Stimulated activated CD4-positive, alpha-beta T cell treated with anti-CD3 and anti-CD28 coated beads, Interleukin-15, amount 100 ng/mL, for 48 hours (primary cell): ENCODE measurements at places on chromosomes 4 and X.

- no peak for DNase-seq
These were observed 414.9 kb downstream of the CENPC start for GRCh38 chr4:67130411-67130810.

DNA sequence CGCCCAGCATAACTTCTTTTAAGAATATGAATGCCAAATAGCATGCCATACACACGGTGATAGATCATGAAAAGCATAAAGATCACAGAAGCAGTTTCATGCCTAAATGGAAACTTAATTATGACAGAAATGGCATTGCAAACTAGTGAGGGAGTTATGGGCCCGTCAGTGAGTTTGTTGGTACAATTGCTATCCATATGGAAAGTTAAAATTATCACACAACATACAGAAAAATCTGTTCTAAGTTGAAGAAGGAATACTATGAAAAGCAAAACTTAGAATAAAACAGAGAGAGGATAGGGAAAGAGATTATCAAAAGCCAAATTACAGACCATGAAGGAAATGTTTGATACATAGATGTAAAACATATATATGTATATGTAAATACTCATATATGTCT lies 30.2 kb upstream of the RAP1GDS1 start:
- DNase-seq, result no peak

GRCh38 chrX:82087699-82088098 lies 885.8 kb downstream of the SH3BGRL start:
- no peak for DNase-seq

DNA sequence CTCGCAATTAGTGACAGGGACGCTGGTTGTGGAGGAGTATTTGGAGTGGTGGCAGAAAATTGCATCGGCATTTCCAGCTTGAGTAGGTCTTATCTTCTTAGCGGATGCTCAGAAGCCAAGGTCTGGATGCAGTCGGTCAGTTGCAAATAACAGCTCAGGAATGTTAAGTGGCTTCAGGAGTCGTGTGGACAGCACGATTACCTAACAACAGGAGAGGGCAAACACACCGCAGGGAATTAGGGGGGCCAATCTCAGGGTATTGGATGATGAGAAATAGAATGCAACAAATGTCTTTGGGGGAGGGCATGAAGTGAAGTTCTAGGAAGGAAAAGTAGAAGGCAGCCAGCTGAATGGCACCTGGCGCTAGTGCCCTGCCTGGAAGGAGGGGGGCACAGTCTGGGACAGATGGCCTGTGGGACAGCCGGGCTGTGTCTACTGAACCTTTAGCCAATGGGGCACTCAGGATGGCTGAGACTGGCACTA lies 11.8 kb downstream of the RASL11B start:
- no peak for DNase-seq

DNA sequence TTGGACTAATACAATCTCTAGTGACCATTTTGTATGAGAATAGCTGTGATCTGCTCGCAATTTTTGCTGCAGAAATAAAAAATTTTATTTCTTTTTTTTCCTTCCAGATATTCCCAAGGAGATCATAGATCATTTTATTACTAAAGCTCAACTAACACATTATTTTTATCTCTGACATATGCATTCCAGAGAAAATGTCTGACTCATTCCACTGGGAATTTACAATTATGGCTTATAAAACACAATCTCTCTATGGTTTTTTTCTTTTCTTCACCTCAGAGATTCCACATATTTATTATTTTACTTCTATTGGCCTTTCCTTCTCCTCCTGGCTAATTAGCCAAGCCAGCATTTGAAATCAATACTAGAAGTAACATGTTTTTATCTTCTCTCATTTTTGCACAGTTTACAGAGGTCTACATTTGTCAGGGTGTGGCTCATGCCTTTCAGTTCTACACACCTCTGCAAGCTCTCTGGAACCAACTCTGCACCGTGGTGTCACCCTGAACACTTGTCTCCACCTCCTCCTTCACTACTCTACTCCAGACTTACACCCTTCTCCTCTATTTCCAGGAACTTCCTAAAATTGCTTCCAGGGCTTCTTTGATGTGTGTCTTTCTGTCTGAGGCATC lies 59.8 kb upstream of the GPM6A start:
- DNase-seq, result no peak

GRCh38 chrX:47614618-47615017 lies 5.0 kb downstream of the SYN1 start:
- DNase-seq, result no peak

DNA sequence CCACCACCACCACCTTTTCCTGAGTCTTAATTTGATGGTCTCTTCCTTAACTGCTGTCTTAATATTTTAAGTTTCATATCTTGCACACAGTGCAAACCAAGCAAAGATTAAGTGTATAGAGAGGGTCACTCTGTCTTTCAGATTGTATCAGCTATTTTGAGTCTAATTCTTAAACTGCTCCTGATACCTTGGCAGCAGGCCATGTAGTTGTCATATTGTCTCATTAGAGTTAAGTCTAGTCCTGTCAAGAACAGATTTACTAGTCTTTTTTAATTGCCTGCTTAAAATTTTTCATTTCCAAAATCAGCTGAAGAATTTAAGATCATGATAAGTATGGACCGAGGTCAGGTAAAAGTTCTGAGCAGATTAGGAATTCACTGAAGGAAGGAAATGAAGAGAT lies 51.5 kb downstream of the FHIP1A start:
- no peak for DNase-seq

DNA sequence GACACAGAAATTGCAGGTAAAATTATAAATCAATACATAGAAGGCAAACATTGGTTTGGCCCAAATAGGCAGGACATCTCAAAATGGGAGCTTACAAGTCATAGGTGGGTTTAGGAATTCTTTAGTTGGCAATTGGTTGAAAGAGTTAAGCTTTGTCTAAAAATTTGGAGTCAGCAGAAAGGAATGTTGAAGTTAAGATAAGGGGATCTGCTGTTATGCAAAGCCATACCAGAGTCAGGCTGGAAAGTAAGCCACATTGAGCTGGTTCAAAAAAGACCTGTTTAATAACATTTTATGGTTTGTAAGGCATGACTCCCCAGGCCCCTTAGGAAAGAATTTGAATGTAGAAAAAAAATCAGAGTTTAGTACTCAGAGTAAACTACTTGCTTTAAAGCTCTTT lies 92.6 kb downstream of the IL13RA2 start:
- DNase-seq, result no peak

DNA sequence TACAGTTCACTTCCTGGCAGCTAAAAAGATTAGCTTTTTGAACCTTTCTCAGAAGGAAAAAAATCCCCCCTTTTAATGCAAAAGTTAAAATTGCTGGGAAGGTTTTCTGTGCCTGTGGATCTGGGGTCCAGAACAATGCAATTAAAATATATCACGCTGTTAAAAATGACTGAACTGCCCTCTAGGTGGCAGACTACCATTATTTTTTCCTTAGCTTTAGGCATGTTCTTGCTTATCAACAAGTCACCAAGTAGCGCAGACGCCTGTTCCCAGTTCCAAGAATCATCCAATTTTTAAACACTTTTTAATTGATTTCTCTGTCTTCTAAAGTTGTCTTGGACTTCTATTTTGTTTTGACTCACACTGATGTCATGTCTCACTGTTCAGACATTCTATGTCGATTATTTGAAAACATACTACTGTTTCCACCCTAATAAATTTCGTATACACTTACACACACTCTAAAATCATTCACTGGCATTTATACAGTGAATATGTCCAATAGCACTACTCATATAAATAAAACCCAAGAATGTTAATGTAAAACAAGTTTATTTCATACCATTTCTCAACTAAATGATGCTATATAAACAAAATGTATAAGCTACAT lies 661.6 kb downstream of the RAPGEF2 start:
- DNase-seq, result no peak

- DNase-seq, result no peak
These were observed 141.2 kb upstream of the ZIC3 start for GRCh38 chrX:137424679-137425078.

- no peak for DNase-seq
These were observed 73.0 kb upstream of the KLHL13 start for GRCh38 chrX:118189628-118190027.

GRCh38 chr4:16438986-16439385 lies 212.7 kb upstream of the TAPT1 start:
- DNase-seq, result no peak

DNA sequence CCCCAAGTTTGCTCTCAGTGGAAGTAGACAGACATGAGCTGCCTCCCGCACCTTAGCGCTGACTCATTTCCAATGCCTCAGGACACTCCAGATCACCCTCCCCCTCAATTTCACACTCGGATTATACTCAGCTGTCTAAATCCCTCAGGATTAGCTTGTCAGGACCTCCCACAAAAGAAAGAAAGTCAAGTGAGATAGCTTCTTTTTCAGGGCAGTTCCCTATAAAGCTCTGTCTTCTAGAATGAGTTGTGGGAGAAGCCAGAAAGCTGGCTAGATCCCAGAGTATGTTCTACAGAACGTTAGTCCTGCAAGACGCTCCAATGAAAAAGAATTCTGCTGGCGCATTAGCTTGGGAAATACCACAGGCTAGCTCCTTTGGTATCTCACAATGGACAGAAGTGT lies 51.2 kb upstream of the MTNR1A start:
- no peak for DNase-seq

GRCh38 chr4:3177905-3178304 lies 71.1 kb upstream of the MSANTD1 start:
- no peak for DNase-seq

- DNase-seq, result no peak
These were observed 512.9 kb downstream of the FAT4 start for GRCh38 chr4:125827696-125828052.

- DNase-seq, result no peak
These were observed 142.9 kb downstream of the TMEM164 start for GRCh38 chrX:110145854-110146253.

- no peak for DNase-seq
These were observed 108.1 kb upstream of the TRPC5 start for GRCh38 chrX:112190646-112191045.

- DNase-seq, result no peak
These were observed 15.4 kb upstream of the ADH6 start for GRCh38 chr4:99234331-99235010.

DNA sequence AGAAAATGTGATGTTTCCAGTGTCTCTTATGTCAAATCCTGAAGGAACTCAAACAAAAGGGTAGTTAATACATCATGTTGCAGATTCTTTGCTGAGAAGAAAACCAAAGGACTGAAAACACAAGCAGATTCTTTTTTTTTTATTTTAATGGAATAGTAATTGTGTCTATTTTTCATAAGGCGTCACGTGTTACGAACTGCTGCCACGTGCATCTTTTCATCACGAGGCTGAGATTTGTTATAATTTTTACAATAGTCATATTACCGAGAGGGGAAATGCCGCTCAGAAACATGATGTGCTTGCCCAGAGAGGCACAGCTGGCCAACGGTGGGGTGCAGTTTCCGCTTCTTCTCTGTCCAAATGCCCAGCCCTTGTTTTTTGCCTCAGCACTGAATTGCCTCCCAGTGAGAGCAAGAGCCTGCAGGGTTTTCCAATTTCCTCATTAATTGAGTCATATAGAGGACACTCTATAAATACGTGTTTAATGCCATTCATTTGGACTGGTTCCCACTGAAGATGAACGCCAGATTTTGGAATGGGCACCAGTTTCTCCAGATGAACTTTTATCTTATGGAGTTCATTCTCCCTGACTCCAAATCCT lies 225.3 kb downstream of the STK32B start:
- no peak for DNase-seq

DNA sequence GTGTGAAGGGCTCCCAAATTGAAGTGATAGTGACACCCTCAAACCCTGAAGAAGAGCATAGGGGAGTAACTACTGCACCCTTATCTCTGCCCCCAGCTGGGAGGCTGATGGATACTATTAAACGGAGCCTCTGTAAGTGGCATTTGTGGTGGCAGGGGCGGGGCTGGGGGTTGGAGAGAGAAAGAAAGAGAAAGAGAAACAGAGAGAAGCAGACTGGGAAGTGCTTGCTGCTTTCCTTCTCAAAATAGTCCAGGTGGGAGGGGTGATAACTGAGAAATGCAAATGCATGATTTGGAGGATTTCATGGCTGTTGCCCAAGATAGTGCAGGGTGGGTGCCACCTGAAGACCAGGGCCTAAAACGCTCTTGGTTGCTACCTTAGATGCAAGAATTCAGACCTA lies 253.5 kb upstream of the GATB start:
- peak; percentile 10 for DNase-seq

- DNase-seq, result no peak
These were observed 22.9 kb upstream of the USP53 start for GRCh38 chr4:119189638-119190037.

DNA sequence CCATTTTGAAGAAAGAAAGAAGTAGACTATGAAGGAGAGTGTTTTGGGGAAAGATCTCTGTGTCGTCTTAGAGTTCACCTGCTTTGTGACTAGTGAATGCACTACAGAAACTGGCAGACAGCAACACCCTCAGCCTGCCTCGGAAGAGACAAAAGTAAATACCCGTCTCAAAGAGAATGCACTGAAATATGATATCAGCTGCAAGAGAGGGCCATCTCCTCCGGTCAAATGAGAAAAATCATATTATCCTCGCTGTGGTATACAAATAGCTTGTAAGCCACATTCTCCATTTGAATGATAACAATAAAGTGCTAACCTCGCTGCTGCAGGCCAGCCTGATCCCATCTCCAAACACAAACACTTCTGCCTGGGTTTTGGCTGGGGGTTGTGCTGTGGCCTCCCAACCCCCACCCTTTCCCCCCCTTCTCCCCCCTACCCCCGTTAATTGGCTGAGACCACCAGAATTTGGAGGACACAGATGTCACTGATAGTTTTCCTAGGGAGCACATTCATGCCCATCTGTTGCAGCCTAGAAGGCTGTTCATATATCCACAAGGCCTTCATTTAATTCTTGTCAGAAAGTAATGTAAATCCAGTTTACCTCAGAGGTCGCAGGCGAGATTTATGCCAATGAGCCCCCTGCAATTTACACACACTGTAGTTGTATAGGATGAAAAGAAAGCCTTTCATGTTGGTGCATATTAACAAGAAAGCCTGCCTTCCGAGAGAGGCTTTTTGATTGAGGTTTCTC lies 46.3 kb downstream of the ALPK1 start:
- DNase-seq, result no peak

DNA sequence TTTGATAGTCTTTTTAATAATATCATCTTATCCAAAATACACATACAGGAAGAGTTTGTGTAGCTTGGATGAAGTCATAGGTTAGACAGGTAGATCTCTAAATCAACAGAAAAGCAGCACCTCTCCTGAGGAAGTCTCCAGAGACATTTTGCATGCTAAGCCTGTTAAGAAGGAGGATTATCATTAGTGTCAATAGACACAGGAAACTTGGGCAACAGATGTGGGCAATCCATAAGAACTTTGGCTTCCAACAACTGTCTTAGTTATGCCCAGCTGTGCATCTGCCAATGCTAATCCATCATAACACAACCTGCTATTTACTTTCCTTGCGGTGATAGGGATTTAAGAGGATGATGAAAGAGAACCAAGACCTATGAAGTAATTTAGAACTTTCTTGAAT lies 1052.6 kb downstream of the RPA4 start:
- no peak for DNase-seq

DNA sequence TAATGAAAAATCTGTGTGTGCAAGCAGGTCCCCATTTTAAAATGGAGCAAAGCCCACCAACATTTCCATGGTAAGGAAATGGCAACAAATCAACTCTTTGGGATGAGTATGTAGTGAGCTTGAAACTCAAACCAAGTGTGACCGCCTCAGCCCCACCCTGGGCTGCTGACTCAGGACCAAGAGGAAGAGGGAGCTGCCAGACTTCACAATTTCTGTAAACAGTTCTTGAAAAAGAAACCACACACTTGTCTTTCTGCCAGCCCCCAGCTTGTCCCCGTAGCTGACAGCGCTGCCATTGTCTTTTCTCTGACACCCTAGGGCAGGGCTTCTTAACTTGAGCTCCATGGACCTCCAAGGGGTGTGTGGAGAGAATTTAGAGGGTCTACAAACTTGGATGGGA lies 10.3 kb downstream of the RTL5 start:
- no peak for DNase-seq

- DNase-seq, result no peak
These were observed 43.7 kb downstream of the NLGN4X start for GRCh38 chrX:6184900-6185515.
